ENCODE measurements at places on chromosomes 11 and 22. TPM values are rescaled to one million over a fixed set of nuclear protein-coding genes. Genes with fewer than 3 reads are reported as not detected.

Gene PVALB
- not detected for total RNA-seq

Gene OR51E1
- not detected for total RNA-seq

Gene NLRP14
- total RNA-seq: 0.08 TPM

Gene GATD1
- 229 TPM for total RNA-seq

Gene OR10G4
- total RNA-seq: not detected

Gene DLG2
- 4.2 TPM for total RNA-seq

Gene FDXACB1
- total RNA-seq: 4.1 TPM

Gene FAM111B
- 23.6 TPM for total RNA-seq

Gene B4GAT1
- 29.3 TPM for total RNA-seq

Gene TRPM5
- total RNA-seq: 0.08 TPM

Gene PLAAT4
- total RNA-seq: 15.2 TPM

Gene OR4A16
- not detected for total RNA-seq

Gene TRIM49
- total RNA-seq: not detected

Gene ELMOD1
- 2.1 TPM for total RNA-seq

Gene ZNRF3
- total RNA-seq: 7.3 TPM

Gene NXPE1
- not detected for total RNA-seq

Gene OR8I2
- total RNA-seq: not detected

Data from Panc1 (cell line).